G401 (cell line): ENCODE measurements at places on chromosomes 3 and 15. TPM values are rescaled to one million over a fixed set of nuclear protein-coding genes. Genes with fewer than 3 reads are reported as not detected.

THUMPD3 gene
- 27.5 and 32.0 TPM in 2 replicates for total RNA-seq

ROBO2 gene
- total RNA-seq: not detected in 2 replicates

GOLGA6L6 gene
- total RNA-seq: not detected in 2 replicates

SNX4 gene
- 29.7 and 39.5 TPM in 2 replicates for total RNA-seq

SPATA12 gene
- not detected in 2 replicates for total RNA-seq

PLA2G4D gene
- 0.43 and 0.61 TPM in 2 replicates for total RNA-seq

DNA sequence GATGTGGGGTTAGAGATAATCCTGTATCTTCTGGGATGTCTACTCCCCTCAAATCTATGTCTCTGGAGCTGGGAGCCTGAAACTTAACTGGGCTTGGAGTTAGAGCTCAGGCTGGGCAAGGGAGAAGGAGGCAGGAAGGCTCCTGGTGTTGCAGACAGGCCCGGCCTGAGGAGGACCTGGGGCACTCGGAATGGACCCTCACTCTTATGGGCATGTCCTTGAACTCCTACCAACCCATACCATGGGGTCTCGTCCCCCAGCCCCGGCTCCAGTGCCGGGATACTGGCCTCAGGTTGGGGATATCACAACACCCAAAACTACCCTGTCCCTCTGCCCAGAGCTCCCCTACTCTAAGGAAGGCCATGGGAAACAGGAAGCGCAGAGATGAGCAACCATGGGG is 45.2 kb downstream of the SCN5A start:
- no peak for DNase-seq

DNA sequence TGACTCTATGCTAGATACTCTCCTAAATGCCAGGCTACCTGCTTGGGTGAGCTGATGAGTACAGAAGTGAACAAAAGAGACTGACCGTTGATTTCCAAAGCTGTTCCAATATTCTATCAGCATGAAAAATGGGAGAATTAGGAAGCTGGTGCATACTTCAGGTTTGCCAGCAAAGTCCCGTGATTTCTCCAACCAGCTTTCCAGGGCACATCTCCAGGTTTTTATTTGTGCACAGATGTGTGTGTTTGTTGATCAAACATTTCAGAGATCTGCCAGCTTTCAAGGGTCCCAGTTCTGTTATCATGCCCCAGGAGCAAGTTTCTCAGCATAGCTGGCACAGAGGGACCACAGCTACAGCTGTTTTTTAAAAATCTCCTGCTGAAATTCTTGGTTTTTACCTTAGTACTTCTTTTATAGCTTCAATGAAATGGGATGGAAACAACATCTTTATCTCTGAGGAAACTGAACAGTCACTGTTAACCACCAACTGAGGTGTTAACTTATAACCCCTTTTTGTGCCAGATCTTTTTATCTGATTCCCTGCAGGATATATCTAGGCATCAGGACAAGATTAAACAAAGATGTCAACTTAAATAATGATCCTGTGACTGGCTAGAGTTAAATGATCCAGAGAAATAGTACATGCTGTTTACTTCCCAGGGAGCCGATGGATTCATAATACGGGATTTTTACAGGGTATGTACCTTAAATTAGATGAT is 380.8 kb downstream of the GRM7 start:
- DNase-seq: no peak

DNA sequence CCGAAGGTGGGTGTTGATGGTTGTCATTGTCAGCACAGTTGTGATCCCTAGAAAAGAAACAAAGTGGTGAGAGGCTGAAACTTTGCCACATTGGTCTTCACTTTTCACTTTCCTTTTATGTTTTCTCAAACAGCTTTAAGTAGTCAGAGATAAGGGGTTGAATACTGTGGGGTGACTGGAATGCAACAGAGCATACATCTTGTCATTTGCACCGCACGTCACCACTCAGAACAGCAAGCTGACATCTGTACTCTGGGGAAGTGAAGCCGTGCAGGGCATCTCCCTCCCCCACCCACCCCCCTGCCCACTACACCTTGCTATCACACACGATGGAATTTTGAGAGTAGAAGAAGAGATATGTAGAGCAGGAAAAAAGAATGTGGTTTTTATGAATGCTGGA is 211.7 kb downstream of the GABRB3 start:
- DNase-seq: no peak

DNA sequence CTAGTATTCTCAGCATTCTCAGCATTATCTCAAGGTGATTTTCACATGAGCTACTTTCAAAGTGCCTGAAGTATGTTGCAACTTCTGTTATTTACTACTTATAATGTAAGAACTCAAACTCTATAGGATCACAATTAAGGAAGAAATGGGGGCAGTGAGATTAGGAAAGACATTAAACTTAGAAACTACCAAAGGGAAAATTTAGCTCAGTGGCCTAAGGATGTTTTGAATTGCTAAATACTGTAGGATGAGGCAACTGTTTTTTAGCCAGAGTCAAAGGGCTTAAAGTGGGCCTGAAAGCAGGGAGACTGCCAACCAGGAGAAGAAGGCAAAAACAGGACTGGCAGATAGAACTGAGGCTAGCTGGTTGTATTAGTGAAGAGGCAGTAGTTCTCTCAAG is 55.5 kb upstream of the MBNL1 start:
- no peak for DNase-seq

- DNase-seq: peak; percentile 89
Observed at GRCh38 chr3:16085884-16086608, 88.4 kb upstream of the GALNT15 start.

- peak; percentile 65 for DNase-seq
Observed at GRCh38 chr15:65286069-65286703, 497 bp downstream of the PARP16 start.

GRCh38 chr15:29615791-29616190 is 206.5 kb downstream of the TJP1 start:
- DNase-seq: no peak

DNA sequence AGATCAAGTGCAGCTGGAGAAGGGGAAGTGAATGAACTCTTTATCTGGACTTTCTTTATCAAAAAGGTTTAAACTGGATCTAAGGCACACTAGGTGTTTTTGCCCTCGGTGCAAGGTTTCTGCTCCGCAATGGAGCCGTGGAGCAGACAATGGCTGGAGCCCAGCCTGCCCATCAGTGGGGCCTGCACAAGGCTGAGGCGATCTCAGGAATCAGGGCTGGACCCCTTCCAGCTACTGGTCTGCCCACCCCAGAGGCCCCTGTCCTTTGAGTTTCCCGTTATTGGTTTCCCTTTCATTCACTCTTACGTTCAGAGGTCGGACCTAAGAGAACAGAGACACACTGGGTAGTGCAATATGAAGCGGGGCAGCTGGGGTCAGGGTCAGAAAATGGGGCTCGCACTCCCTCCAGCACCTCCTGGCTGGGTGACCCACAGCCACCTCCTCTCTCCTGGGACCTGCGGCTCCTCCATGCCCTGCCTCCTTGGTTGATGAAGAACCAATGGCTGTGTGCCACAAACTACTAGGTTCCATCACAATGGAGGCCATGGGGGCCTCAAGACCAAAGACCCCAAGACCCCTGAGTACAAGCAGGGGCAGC is 164.6 kb downstream of the CHSY1 start:
- no peak for DNase-seq

DNA sequence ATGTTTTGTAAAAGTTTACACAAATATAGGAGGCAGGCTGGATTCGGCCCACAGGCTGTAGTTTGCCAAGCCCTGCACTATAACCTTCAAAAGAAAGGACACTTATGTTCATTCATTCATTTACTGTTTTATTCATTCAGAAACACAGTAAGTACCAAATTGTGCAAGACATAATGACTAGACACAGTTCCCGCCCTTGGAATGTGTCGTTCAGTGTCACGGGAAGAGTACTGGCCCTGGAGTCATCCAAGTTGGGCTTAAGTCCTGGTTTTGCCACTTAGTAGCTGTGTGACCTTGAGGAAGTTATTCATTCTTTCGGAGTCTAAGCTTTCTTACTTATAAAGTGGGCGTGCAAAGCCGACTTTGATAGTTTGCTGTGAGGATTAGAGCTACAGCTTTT is 22.0 kb downstream of the COLQ start:
- no peak for DNase-seq

- DNase-seq: no peak
Observed at GRCh38 chr3:52827866-52828376, 2.6 kb downstream of the ITIH4 start.

DNA sequence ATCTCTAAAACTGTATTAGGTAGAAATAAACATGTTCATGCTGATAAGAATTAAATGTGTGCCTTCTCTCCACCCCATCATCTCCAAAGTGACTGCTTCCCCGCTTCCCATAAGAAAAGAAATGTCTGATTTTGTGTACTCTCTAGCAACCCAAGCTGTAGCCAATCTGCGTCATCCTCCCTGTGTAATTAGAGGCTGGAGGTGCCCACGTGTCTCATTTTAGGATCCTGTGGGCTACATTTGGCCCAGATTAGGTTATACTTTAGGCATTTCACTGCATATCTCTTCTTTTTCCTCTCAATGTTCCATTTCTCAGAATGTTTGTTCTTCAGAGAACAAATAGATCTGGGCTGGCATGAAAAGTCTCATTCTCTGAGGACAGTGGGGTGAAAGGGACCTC is 19.3 kb upstream of the ZNF148 start:
- DNase-seq: no peak

- DNase-seq: no peak
Observed at GRCh38 chr3:191283400-191283799, 45.8 kb upstream of the CCDC50 start.

DNA sequence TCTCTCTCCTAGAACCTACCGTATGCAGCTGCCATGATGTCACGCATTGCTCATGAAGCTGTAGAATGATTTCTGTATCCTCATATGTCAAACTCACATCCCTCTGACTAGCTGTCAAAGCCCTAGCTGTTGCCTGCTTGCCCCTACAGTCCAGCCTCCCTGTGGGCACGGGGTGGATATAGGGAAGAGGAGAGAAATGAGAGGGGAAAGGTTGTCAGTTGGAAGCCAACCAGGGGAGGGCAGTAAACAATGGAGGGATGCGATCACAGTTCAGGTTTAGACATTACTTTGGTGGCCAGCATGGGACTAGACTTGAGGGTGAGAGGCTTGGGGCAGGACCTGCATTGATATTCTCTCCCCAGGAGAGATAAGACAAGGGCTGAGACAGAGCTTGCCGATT is 1.7 kb upstream of the HDGFL3 start:
- no peak for DNase-seq

- DNase-seq: no peak
Observed at GRCh38 chr15:95902606-95903005, 427.9 kb upstream of the NR2F2 start.

DNA sequence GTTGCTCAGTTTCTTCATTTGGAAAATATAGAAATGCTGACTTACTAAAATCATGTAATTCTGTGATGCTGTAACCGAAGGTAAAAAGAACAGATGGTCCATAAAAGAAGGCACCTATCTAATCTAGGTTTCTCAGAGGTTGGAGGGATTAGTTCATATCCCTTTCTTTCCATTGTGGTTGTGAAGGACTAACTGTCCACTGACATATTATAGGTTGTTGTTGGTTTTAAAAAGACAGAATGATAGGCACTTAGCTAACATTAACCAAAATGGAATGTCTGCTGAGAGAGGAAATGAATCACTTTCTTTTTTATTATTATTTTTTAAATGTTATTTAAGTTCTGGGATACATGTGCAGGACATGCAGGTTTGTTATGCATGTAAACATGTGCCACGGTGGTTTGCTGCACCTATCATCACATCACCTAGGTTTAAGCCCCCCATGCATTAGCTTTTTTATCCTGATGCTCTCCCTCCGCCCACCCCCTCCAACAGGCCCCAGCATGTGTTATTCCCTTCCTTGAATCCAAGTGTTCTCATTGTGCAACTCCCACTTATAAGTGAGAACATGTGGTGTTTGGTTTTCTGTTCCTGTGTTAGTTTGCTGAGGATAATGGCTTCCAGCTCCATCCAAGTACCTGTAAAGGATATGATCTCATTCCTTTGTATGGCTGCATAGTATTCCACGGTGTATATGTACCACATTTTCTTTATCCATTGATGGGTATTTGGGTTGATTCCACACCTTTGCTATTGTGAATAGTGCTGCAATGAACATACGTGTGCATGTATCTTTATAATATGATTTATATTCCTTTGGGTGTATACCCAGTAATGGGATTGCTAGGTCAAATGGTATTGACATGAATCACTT is 45.8 kb downstream of the ALDH1A2 start:
- DNase-seq: no peak

GRCh38 chr3:190084983-190085382 is 35.7 kb downstream of the P3H2 start:
- DNase-seq: no peak

DNA sequence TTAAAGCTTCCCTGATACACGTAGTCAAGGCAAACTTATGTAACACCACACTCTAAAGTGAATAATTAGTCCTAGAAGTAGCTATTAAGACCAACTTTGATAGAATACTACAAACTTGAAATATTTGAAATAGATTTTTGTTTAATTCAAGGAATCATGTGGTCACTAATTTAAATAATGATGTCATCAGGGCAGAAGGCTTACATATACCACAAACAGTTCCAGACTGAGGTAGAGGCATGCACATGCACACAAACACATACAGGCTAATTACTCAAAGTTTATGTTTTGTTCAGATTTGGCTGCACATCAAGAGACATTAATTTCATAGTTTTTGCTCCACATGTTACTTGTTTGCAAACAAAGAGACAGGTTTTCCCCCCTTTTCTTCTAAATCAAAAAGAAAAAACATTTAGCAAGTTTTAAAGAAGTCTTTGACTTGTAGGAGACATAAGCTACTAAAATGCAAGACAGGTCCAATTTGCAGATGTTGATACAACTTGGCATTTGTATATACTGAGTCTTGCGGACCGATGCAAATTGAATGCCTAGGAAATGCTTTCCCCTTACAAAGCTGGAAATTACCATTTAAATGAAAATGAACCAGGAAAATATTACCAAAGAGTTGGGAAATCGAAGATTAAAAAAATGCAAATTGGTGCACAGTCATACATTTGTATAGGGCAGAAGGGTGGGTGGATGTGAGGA is 594.8 kb downstream of the MAGI1 start:
- DNase-seq: no peak

DNA sequence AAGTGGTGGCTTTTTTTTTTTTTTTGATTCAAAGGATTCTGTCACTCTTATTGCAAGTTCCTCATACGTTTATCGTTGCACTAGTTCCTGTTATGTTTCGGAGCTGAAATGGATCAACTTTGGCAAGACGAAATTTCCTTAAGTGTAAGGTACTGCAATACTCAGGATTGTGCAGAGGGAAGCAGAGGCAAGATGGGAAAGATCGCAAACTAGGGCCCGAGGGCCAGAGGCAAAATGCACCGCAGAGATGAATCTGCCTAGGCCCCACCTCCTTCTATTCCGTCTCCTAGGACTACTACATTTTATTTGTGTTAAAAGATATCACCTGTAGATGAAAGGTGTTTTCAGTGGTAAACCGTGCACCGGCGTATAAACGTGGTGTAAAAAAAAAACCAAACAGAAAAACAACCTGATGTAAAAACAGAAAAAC is 331 bp downstream of the RNU6-1 start:
- DNase-seq: peak; percentile 81

GRCh38 chr3:194856296-194856695 is 170.6 kb downstream of the FAM43A start:
- no peak for DNase-seq

- no peak for DNase-seq
Observed at GRCh38 chr15:77569729-77570125, 63.0 kb downstream of the LINGO1 start.

- no peak for DNase-seq
Observed at GRCh38 chr3:35776346-35776745, 137.0 kb downstream of the ARPP21 start.
